ENCODE measurements at places on chromosomes 7 and 10. TPM values are rescaled to one million over a fixed set of nuclear protein-coding genes. Genes with fewer than 3 reads are reported as not detected.

DNA sequence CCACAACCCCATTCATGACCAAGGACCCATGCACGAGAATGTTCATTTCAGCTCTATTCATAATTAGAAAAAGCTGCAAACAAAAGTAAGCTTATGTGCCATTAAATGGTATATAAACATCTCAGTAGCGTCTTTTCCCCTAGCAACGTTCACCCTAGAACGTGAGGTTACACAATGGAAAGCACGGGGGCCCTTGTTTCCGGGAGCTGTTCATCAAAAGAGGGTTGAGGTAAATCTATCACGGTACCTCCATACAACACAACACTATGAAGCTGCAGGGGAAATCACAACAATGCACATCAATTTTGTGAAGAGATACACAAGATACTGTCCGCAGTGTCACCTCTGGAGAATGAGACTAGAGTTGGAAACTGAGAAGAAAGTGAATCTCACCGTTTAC is 80.9 kb upstream of the DDC start:
- no peaks in the 10 kb centered on the region for H3K4me1 ChIP-seq
- no peak overlapping the region for H3K4me3 ChIP-seq
- no peak overlapping the region for H3K27ac ChIP-seq
- H3K27me3 ChIP-seq: no peaks in the 10 kb centered on the region

GRCh38 chr7:137772748-137773147 is 74.0 kb downstream of the DGKI start:
- no peaks in the 10 kb centered on the region for H3K4me1 ChIP-seq
- H3K4me3 ChIP-seq: no peak overlapping the region
- H3K36me3 ChIP-seq: no peaks in the 10 kb centered on the region
- no peaks in the 10 kb centered on the region for H3K27me3 ChIP-seq

- no peak for DNase-seq
- H3K27ac ChIP-seq: no peak overlapping the region
- H3K27me3 ChIP-seq: no peaks in the 10 kb centered on the region
- no peaks in the 10 kb centered on the region for H3K4me1 ChIP-seq
These were observed 15.8 kb upstream of the LIPN start for GRCh38 chr10:88744002-88744401.

MSS51 gene
- 1.3 TPM for total RNA-seq

All from left lung (tissue), 14 donors.